ENCODE measurements at places on chromosomes 7 and 10. TPM values are rescaled to one million over a fixed set of nuclear protein-coding genes. Genes with fewer than 3 reads are reported as not detected.

IDI2 gene
- total RNA-seq, result not detected

CALHM1 gene
- not detected for total RNA-seq

SORBS1 gene
- 1,913 TPM for total RNA-seq

PLCE1 gene
- total RNA-seq, result 19.3 TPM

ABCA13 gene
- under 0.01 TPM for total RNA-seq

UBE3C gene
- total RNA-seq, result 104 TPM

Measured in gastroesophageal sphincter (tissue), 4 donors.